Effector memory CD4-positive, alpha-beta T cell (primary cell): ENCODE measurements at places on chromosomes 11 and 22.

GRCh38 chr11:47101406-47101805 lies 75.3 kb downstream of the ARFGAP2 start:
- no peak for DNase-seq

GRCh38 chr11:76683161-76684095 lies 12.9 kb upstream of the LRRC32 start:
- DNase-seq: no peak

DNA sequence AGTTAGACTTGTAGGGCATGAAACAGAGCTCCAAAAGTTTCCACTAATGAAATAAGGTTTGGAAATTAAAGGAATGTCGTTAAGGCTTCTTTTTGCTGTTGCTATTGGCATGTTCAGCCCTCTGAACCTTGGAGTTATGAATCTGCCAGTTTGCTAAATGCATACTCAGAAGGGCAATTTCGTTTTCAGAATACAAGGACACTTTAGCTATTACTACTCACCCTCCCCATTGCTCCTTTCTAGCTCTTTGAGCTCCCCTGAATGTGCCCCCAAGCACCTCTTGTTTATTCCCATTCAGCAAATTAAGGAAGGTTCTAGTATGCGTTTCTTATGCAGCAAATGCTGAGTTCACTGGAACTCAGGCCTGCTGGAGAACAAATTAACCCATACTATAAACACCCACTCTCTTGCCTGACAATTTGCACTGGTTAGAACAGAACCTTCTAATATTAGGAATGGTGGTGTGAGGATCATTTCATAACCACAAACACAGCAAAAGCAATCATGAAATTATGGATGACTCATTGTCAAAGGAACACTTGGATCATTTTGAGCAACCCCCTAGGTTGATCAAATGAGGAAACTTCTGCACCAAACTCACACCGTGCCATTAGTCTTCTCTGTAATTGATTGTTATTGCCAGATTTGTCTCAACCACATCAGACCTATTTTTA lies 26.2 kb upstream of the LIN7C start:
- no peak for DNase-seq

DNA sequence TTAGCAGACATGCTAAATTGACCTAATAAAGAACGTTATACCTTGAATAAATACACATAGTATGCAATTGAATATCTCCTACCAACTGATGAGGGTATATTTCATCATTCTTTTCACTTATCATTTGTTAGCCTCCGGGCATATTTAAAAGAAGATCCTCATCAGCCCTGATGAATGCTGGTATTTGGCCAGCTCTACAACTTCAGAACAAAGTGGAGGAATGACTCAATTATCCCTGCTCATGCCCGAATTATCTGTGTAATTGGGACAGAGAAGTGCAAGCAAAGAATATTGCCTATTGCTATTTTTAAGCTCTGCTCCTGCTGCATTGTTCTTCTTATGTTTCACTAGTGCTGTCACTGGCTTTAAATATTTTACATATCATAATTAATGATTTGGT lies 622.1 kb downstream of the METTL15 start:
- DNase-seq: no peak

GRCh38 chr11:131817687-131818188 lies 447.3 kb downstream of the NTM start:
- DNase-seq: no peak

DNA sequence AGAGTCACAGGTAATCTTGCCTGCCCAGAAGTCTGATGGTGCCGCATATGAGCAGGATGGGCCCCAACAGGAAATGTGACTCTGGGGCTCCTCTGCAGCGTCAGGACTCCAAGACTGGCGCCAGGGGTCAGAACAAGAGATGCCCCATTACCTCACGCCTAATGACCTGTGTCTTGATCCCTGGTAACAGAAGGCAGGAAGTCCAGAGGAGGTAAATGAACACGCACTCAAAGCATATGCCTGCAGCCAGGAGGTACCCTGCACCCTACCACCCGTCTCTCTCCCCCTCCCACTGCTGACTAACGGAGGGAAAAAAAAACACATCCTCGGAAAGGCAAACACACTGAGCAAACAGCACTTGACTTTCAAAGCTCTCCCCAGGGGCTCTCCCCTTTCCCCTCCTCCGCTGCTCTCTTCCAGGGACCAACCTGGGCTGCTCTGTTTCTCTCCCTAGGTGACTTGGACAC lies 37.3 kb downstream of the ABCC8 start:
- DNase-seq: no peak

DNA sequence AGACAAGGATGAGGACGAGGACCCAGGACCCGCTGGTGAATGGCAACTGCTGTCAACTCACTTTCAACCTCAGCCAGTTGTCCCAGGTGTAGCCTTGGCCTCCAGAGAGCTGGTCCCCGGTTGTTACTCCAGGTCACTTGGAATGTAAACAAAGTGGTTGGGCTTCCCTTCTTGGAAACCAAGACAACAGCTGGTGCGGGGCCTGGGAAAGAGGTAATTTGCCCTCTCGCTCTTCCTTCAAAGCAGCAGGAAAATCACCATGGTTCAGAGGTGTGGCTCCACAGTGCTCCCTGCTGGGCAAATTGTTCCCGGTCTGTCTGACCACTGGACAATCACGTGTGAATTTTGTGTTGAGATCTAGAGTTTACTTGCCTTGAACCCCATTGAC lies 15.0 kb downstream of the SLC1A2 start:
- DNase-seq: no peak

DNA sequence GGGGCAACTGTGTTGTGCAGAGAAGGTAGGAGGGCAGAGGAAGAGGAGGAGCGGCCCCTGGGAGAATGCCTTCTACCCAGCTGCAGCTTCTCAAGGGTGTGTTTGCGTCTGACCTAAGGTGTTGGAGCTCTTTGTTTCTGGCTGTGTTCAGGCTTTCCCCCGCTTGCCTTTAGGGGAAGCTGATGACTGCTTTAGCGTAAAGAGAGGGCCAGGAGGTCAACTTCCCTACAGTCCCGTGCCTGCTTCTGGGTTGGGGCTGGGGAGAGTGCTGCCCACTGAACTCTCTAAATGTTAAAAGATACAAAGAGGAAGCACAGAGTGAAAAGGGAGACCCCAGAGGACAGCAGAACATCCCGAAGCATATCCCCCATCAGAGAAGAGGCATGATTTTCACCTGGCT lies 99.2 kb downstream of the PTPRJ start:
- DNase-seq: no peak

- no peak for DNase-seq
Observed at GRCh38 chr11:117182551-117182935, 4.0 kb downstream of the SIDT2 start.

DNA sequence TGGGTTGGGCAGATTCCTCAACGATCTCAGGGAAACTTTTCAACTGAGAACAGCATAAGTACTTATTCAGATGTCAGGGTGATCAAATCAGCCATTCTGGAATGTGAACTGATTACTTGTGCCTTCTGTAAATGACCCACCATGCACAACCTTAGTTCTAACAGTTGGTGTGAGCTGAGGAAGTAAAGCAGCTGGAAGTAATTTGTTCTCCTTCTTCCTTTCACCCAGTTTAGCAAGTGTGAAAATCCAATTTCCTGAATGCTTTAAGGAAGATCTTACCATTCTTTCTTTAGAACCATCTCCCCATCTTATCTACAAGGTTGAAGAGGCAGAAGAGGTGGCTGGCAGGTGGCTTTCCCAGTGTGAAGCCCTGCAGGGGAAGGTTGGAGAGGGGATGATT lies 781.6 kb downstream of the ETS1 start:
- DNase-seq: no peak

DNA sequence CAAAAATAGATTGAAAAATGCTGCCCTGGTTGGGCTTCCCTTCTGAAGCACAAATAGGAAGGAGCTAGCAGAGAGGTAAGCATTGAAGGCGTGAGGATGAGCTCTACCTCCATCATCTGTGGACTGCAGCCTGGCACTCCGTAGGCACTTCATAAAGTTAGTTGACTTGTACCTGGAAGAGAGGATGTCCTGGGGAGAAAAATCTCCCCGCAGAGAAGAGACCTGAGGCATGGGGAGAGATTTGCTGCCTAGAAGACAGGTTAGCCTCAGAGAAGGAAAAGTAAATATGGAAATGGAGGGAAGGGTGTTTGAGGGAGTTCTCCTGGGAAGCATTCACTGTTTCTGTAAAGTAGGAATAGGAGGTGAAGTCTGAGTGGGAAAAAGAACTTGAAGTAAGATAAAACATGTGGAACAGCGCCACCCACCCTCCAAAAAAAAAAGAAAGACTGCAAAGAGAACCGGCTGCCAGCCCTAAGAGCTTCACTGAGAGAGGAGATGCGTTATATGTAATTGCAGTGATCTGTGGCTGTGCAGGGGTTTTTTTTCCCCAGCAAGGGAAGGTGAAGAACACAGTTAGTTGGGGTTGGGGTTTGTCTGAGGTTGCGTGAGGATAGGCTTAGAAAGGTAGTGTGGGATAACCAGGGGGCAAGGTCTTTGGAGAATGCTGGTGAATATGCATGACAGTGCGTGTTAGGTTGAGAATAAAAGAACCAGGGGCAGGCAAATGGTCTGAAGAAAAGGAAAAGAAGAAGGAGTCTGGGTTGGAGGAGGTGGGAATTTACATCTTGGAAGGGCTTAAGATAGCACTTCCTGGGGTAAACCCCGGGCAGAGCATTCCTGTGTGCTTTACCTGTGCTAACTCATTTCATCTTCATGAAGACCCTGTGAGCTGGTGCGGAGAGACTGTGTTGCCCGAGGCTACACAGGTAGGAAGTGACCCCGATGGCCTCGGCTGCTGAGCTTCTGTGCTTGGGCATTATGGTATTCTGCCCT lies 16.0 kb downstream of the TNRC6B start:
- DNase-seq: no peak

DNA sequence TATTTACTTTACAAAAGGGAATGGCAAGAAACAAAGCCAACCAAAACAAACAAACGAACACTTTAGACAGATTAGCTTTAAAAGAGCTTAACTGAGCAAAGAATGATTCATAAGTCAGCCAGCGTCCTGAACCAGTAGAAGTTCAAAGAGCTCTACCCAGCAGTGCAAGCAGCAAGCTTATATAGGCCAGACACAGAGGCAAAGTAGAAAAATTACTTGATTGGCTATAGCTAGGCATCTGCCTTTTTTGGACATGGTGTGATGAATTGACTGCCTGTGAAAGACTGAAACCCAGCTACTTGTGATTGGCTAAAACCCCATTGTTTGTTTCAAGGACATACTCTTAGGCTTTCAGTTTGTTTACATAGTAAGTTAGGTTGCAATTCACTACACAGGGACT lies 2120.0 kb upstream of the RAG2 start:
- DNase-seq: no peak

- DNase-seq: no peak
Observed at GRCh38 chr11:19605520-19606371, 106.9 kb upstream of the NAV2 start.

DNA sequence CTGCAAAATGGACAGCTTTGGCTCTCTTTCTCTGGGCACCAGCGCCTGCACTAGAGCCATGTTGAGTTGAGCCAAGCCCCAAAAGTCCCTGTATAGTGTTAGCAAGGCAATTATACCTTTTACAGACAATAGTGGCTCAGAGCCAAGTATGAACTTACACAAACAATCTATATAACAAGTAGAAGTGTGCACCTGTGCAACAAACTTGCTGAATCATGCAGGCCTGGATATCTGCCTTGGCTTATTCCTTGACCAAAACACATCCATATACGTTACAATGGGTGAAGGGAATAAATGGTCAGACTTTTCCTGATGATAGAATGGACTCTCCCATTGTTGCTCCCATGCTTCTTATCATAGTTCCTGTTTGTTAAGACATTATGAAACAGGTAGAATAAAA lies 3.8 kb upstream of the OR52I2 start:
- no peak for DNase-seq

- DNase-seq: no peak
Observed at GRCh38 chr11:61762798-61763197, 10.4 kb downstream of the MYRF start.

GRCh38 chr11:26597899-26598298 lies 25.8 kb upstream of the MUC15 start:
- DNase-seq: no peak
